ENCODE measurements at places on chromosomes 1 and 21. TPM values are rescaled to one million over a fixed set of nuclear protein-coding genes. Genes with fewer than 3 reads are reported as not detected.

DNA sequence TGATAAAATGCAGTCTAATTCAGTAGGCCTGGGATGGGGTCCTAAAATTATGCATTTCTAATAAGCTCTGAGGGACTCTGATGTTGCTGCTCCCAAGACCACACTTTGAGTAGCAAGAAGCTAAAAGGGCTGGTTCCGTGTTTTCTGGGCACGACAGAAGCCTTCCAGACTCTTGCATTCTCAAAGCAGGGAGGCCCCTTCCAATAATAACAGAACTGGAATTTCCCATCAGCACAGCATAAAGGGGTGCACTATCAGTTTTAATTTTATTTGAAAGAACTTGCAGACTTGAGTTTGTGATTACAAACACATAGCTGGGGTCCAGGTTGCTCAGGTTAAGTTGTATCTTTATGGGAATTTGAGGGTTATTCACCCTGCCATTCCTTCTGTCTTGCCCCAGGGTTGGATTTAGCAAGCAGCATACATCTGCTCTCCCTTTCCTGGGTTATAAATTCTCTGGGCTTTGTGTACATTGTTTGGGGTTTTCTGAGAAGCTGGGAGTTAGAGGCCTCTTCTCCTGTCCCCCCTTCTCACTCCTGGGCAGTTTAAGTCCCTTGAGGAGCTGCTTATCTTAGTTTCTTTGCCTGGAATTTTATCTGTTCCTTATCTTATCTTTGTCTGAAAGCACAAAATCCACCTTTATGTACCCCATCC is 94.2 kb upstream of the SLC2A1 start:
- no peak for DNase-seq

DNA sequence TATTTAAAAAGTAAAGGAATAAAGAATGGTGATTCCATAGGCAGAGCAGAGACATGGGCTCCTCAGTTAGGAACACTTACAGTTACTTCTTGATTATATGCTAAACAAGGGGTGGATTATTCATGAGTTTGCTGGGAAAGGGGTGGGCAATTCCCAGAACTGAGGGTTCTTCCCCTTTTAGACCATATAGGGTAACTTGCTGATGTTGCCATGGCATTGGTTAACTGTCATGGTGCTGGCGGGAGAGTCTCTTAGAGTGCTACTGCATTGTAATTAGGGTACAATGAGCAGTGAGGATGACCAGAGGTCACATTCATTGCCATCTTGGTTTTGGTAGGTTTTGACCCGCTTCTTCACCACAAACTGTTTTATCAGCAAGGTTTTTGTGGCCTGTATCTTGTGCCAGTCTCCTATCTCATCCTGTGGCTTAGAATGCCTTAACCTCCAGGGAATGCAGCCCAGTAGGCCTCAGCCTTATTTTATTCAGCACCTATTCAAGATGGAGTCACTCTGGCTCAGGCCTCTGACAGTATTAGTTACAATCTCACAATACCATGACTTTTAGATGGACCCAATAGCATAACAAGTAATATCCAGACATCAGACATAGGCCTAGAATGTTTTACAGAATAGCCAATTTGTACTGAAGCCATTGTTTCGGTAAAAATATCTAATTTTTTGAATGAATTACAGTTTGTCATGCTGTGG is 106.8 kb downstream of the ZBTB18 start:
- no peak for DNase-seq

Gene SH2D5
- 0.11 TPM for polyA plus RNA-seq

Gene SH2D1B
- 0.05 TPM for polyA plus RNA-seq

DNA sequence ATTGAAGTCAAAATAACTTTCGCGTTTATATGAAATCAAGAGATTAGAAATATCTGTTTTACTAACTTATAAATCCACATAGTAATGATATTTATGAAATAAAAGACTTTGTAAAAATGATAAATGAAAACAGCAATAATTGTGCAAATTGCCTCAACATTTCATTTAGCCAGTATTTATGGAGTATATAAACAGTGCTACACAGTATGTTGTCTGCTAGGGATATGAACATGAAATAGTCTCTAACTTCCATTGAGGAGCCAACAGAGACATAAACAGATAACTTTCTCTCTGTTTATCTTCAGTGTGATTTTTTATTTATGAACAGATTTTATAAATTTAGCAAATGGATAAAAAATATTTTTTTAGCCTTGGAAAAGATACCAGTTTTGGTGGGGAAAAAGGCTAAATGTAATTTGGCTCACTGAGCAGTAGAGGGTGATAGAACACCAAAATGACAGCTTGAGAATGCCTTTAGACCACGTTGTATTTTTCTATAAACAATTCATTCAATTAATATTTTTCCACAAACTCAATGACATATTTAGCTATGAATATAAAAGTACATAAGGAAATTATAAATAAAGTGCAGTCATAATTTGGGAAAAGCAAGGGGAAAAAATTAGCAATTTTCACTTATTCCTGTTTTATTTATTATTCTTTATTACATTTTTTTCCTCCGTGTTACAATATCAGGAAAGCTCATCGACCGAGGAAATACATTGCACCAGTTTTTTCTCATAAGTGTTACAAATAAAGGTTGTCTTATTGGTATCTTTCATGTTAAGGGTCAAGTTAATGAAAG is 47.5 kb upstream of the EEIG2 start:
- DNase-seq, result no peak

Gene TTLL10
- 0.09 TPM for polyA plus RNA-seq

GRCh38 chr21:46639489-46640386 is 4.3 kb downstream of the PRMT2 start:
- no peak for DNase-seq

Gene GJC2
- 1.3 TPM for polyA plus RNA-seq

Gene DNAJC28
- 6.2 TPM for polyA plus RNA-seq

Gene LIN28A
- not detected for polyA plus RNA-seq

Gene PRAMEF17
- not detected for polyA plus RNA-seq

Gene TGFB2
- polyA plus RNA-seq, result 0.88 TPM

DNA sequence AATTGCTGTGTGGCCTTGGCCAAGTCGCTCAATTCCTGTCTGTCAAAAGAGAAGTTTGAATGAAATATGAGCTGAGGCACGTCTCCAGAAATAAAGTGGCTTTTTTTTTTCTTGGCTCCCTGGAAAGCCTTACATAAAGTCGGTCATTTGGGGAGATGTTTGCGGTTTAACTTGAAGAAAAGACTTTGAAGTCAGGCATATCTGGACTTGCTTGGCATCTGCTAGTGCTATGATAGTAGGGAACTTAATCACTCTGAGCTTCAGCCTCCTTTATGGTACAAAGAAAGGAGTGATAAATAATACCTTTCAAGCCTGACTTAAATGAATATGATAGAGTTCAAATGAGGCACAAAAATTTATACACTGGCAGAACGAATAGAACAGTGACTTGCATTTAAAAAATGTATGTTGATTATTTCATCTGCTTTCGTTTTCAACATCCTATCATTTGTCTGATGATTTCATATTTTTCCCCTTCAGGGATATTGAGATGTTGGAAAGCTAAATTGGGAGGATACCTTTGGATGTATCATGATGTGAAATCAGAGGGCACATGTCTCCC is 60.2 kb downstream of the FASLG start:
- no peak for DNase-seq

DNA sequence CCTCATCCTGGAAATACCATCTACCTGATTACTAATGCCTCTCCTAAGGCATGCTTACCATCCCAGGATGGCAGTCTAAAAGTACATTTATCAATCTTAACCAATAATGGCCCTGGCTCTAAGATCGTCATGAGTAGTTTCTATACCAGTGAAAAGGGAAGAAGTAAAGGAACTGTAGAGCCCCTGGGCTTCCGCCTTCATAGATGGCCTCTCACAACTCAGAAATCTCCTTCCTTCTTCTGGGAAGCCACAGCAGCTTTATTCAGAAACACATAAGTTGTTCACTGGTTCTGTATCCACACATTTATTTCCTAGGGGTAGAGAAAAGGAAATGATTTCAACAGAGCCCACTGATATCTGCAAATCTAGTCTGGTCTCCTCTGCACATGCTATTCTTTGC is 41.0 kb upstream of the CD5L start:
- DNase-seq, result no peak

- DNase-seq, result no peak
These were observed 10.3 kb downstream of the FHAD1 start for GRCh38 chr1:15257309-15257708.

DNA sequence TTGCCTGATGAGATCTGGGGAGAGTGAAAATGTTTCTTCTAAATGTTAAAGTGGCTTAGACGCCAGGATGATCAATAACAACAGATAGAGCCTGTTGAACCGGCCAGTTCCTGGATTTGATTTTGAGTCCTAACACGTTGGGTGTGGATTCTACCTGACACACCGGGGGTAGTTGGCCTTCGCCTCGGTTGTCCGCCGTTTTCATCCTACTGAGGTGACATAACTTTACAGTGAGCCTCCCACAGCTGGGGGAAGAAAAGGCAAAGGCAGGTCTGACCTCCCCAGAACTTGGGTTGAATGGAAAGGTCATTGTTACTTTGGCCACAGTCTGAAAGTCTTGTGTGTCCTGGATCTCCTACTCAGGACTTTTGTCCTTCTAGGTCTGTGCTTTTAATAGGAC is 1.1 kb downstream of the PGD start:
- DNase-seq, result no peak

GRCh38 chr1:198101716-198102453 is 54.9 kb upstream of the NEK7 start:
- no peak for DNase-seq

Gene CDA
- 6.7 TPM for polyA plus RNA-seq

DNA sequence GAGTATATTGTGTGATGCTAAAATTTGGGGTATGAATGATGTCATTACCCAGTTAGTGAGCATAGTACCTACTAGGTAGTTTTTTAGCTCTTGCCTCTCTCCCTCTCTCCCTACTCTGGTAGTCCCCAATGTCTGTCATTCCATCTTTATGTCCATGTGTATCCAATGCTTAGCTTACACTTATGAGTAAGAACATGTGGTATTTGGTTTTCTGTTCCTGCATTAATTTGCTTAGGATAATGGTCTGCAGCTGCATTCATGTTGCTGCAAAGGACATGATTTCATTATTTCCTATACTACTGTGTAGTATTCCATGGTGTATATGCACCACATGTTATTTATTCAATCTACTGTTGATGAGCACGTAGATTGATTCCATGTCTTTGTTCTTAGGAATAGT is 54.4 kb upstream of the NEGR1 start:
- DNase-seq, result no peak

- no peak for DNase-seq
These were observed 15.4 kb downstream of the OVAAL start for GRCh38 chr1:180574031-180574713.

- DNase-seq, result peak; percentile 14
These were observed 59.6 kb downstream of the FOXO6 start for GRCh38 chr1:41420860-41421259.

GRCh38 chr1:204105131-204105515 is 32.2 kb downstream of the SOX13 start:
- DNase-seq, result no peak

DNA sequence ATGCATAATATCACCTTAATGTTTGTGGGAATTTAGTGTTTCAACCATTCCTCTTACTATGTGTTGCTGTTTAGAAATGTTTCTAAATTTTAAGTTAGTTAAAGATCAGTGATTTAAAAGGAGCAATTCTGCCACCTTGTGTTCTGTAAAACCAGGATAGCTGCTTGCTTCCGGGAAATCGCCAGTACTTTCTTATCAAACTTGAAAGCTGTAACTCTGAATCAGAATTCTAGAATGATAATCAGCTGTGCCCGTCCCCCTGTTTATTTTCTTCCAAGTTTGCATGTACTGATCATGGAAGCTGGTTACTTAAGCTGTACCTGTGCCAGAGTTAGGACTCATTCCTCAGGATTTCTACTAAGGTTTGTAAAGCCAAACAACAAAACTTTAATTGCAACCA is 656.4 kb downstream of the LTN1 start:
- no peak for DNase-seq

Gene OLFML2B
- 2.7 TPM for polyA plus RNA-seq

- DNase-seq, result no peak
These were observed 30.3 kb upstream of the RGS16 start for GRCh38 chr1:182634306-182635072.

Gene KRTAP10-7
- not detected for polyA plus RNA-seq

- no peak for DNase-seq
These were observed 57.4 kb downstream of the SSX2IP start for GRCh38 chr1:84632673-84633434.

Gene TBX15
- 1.1 TPM for polyA plus RNA-seq

- no peak for DNase-seq
These were observed 62.8 kb downstream of the EDEM3 start for GRCh38 chr1:184691719-184692324.

DNA sequence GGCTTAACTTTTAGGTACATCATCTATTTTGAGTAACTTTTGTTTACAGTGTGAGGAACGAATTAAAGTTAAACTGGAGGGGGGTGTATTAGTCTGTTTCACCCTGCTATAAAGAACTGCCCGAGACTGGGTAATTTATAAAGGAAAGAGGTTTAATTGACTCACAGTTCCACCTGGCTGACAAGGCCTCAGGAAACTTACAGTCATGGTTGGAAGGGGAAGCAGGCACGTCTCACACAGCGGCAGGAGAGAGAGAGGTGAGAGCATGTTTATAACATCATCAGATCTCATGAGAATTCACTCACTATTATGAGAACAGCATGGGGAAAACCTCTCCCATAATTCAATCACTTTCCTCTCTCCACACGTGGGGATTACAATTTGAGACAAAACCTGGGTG is 31.9 kb upstream of the TMEM52 start:
- no peak for DNase-seq

DNA sequence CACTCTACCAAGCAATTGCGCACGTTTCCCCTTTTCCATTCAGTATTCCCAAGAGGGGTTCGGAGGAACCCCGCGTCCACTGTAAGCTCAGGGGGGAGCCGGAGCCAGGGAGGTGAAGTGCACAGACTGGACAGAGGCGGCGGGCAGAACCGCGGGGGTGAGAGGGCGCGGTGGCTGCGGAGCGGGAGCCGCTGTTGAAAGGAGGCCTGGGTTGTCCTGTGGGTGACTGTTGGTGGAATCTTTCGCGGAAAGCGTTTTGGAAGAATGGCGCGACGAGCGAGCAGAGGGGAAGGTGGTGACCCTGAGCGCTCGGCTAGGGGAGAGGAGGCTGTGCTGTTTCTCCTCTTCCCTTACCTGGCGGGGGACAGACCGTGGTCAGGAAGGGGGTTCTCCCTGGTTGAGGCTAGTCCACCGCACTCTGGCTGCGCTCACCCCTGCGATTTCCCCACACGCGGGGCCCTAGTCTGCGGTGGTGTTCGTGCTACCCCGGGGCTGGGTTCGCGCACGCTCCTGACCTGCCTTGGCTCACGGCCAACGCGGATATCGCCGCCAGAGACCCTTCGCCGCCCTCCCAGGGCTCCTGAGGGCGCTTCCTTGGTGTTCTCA is 92.8 kb downstream of the PRKAB2 start:
- no peak for DNase-seq
